Natural killer cell treated with Interleukin-12 subunit alpha and Interleukin-12 subunit beta and Interleukin-15 and Interleukin-18, amount 100 ng/mL, for 72 hours (primary cell): ENCODE measurements at places on chromosomes 16 and 17. TPM values are rescaled to one million over a fixed set of nuclear protein-coding genes. Genes with fewer than 3 reads are reported as not detected.

GRCh38 chr16:27302126-27302525, 11.6 kb upstream of the IL4R start:
- no peak for DNase-seq

DNA sequence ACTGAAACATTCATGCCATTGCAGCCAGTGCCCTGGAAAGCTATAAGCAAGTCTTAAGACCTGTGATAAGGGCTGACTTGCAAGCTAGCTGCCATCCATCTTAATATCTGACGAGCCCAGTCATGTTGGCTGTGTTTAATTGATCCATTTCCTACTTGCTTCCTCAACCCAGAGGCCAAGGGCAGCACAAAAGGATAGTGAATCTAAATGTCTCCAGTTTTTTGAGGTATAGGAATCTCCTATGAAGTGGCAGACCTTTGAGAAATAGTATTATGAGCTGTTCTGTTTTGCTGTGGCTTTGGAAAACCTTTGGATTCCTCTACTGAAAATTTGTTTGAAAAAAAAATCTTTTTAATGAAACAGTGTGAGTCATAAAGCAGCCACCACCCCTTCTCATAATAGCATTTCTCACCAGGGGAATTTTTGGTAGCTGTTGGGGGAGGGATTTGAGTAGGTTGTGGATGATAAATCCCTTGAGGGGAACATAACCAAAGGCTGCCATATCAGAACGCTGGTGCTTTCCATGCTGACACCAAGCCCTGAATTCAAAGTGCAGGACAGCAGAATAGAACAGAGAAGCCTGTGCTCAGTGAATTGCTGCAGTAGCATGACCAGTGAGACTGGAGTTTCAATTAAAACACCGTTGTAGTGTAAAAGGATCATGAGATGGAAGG, 12.9 kb downstream of the ZNRF1 start:
- DNase-seq = peak; percentile 82

DNA sequence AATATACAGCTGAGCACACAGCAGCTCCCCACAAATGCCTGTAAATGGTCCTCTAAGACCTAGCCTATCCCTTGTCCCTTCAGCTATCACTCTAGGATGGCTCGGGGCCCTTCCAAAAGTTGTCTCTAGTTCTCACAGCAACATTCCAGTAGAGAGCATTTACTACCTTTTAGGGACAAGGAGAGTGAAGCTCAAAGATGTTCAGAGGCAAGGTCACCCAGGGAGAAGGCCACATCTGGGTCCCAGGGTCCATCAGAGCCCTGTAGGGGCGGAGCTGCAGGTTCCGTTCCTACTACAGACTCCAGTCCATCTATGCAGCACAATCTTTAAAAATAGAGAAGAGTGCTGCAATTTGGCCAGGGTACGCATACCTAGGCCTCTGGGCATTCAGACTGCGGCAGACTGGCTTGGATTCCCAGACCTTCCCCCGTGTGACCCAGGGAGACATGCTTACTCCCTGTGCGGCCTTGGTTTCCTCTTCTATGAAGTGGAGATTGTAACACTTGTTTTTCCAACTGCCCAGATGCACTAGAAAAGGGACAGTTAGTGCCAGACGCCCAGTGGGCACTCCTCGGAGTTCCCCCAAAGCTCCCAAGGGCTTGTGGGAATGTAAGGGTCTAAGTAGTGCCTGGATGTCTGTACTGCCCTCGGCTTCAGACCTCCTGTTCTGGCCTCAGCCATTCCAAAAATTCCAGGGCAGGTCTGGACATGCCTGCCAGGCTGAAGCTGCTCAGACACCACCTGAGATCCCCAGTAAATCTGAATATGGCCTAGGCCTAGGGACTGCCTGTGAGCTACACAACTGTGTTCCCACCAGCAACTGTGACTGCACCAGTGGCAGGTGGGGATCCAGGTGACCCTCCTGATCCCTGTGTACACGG, 2.5 kb downstream of the SLC12A4 start:
- no peak for DNase-seq

DNA sequence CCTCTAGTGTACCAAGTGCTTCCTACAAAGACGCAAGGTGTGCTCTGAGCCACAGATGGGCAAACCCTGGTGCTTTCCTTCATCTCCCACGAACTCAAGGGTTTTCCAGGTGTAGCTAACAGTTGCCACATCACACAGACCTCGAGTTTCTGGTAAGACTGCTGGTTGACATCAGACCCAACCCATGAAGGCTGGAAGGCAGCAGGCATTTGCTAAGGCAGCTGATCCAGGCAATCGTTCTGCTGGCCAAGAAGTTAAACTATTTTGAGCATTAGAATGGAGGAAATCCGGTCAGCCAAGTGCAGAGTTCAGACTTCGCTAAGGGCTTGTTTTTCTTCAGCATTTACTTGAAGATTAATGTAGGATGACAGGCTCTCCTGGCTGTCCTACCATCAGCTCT, 11.5 kb downstream of the HAS3 start:
- no peak for DNase-seq

DNA sequence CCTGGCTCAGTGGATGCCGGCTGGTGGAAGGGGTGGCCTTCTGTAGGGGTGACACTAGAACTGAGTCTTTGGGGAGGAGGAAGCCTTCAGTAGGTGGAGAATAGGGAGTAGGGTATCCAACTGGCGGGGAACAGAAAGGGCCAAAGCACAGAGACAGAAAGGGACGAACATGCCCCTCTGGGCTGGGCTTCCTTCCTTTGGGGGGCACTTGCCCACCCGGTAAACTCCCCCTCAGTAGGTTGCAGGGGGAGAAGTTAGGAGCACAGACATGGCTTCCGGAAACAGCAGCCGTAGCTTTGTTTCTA, 774 bp downstream of the ENGASE start:
- DNase-seq = no peak

DNA sequence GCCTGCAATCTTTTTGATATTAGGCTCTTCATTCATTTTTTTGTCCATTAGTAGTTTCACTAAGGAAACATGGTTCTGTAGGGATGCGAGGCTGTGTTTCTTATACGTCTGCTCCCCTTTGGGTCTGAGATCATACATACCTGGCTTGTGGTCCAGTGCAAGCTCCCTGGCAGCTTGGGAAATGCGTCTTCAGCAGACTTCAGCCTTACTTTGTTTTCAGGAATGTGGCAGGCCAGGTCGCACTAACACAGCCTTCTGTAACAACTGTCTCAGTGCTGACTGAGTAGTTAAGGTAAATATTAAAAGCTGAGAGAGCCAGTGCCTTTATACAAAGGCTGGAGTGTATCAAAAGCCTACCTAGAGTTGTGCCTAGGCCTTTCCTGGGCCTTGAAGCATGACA, 970.5 kb upstream of the EEF2KMT start:
- DNase-seq = no peak

GRCh38 chr16:2841606-2842339, 11.7 kb downstream of the ZG16B start:
- peak; percentile 90 for DNase-seq

DNA sequence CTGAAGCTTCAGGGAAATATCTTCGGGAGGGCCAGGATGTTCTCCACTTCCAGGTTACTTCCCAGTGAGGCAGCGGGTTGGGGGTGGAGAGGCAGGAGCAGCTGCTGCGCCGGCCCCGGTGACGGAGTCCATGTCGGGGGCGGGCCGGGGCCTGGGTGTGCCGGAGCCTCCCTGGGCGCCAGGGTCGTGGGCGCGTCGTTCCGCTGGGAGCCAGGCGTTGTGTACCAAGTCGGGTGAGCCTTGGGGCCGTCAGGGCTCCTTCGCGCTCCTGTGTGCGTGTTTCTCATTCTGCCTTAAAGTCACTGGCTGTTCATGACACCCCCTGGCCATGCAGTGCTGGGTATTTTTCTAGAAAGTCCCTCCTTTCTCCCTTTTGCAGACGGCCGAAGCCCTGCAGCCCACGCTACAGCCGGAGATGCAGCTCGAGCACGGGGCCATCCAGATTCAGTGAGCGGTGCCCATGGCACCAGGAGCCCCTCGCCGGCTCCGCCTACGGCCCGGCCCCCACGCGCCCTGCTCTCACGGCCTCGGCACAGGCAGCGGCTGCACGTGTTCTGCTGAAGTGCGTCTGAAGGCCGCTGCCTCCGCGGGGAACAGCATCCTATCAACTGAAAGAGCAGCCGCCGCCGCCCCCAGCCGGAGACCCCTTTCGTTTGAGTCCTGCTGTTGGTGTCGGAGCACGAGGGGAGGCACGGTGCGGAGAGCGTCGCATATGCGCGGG, 125.1 kb downstream of the BANP start:
- no peak for DNase-seq

- DNase-seq = peak; percentile 46
Observed at GRCh38 chr16:11163761-11164261, 92.2 kb downstream of the SOCS1 start.

DNA sequence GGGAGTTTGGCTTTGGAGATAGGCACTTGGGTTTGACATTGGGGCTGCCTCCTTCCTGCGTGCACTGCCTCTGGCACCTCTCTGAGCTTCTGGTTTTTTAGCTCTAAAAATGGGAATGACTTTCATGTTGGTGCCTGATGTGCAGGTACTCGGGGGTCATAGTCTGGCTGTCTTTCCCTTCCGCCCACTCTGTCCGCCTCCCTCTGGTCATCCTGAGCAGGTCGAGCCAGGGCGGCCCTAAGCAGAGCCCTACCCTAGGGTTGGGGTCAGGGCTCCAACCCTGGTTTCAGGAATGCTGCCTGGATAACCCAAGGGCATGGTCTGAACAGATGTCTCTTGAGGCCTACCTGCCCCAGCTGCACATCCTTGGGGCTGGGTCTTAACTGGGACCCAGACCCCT, 64.8 kb downstream of the CMIP start:
- no peak for DNase-seq

GRCh38 chr16:67177743-67178699, 5.7 kb downstream of the MATCAP1 start:
- no peak for DNase-seq

GRCh38 chr16:51287121-51287755, 136.2 kb upstream of the SALL1 start:
- DNase-seq = no peak

- no peak for DNase-seq
Observed at GRCh38 chr17:75808905-75809621, 24.5 kb downstream of the UNK start.

DNA sequence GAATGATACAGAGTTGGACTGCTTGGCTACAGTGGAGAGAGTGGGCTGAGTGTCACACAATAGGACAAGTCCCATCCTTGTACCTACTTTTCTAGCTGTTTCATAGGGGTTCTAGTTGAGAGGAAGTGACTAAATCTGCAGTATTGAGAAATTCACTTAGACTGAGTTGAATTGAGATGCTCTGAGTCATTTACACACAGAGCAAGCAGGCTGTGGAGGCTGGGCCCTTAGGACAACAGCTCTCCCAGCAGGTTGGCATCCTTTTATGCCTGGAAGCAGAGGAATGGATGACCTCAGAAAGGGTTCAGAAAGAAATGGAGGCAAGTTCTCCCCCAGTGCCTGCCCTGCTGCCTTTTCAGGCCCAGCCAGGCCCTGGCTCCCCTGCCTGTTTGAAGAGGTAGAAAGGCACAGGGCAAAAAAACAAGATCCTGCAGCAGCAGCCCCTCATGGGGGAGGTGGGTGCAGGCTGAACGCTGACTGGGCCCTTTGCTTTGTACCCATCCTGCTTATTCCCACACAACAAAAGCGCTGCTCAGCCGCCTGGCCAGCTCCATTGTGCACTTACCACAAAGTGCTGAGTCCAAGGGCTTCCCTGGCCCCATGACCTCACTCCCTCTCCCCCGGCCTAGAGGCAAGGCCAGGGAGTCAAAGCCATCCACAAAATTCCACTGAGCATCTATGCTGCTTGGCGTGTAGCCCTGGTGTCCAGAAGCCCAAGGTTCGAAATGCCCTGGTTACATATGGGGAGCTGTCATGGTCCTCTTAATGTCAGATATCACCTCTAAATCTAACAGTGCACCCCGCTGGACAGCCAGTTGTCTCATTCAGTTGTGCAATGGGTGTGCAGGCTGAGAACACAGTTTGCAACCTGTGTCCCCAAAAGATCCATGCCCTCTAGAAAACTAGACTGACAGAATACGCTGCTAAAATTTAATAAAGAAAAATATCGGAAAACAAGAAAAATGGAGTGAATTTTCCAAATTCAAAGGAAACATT, 5.4 kb upstream of the CRYBA1 start:
- no peak for DNase-seq

- no peak for DNase-seq
Observed at GRCh38 chr16:68768771-68769170, 31.7 kb downstream of the CDH1 start.

GRCh38 chr17:55324296-55324978, 59.7 kb downstream of the HLF start:
- no peak for DNase-seq

GRCh38 chr16:66481943-66482390, 54.9 kb downstream of the BEAN1 start:
- no peak for DNase-seq

GRCh38 chr17:75266316-75267152, 4.5 kb downstream of the MIF4GD start:
- DNase-seq = no peak

- DNase-seq = no peak
Observed at GRCh38 chr17:679491-679890, 35.1 kb downstream of the VPS53 start.

DNA sequence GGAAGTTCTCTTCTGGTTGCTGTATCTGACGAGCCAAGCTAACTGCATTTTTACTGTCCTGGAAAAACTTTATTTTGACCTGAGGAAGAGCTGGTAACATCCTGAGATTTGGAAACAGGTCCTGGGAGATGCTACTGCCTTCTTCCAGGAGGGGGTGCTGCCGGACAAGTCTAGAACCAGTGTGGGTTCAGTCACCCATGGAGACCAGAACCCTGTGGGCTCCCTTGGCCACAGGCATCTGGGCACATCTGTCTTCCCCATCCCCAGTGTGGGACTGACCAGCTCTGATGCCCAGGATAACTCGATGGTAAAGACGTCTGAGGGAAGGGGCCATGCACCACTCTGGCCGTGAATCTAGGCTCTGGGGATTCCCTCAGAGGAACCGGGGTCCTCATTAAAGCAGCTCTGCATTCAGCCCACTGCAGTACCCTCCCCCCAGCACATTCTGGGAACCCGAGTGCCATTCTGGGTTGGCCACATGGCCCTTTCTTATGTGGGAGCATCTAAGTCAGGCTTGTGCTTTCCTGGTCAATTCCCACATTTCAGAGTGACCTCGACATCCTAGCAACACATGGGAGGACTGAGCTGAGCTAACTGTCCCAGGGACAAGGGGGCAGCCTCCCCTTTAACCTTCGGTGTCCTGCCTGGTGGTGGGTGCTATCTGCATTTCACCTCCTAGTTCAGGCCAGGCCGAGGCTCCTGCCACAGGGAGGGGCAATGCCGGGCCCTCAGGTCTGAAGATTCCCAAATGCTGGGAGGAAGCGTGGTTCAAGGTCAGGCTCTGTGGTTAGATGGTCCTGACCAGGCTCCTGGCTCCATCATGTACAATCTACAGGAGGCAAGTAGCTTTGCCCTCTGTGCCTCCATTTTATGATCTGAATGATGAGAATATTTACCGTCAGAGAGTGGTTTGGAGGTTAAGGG, 6.4 kb downstream of the C16orf86 start:
- DNase-seq = no peak

GRCh38 chr16:6836766-6837165, 495.9 kb upstream of the RBFOX1 start:
- DNase-seq = no peak

GRCh38 chr17:29659155-29659554, 36.4 kb upstream of the CORO6 start:
- DNase-seq = no peak

- no peak for DNase-seq
Observed at GRCh38 chr17:8831234-8831849, 32.2 kb upstream of the MFSD6L start.

GRCh38 chr17:13750816-13751793, 149.4 kb upstream of the HS3ST3A1 start:
- no peak for DNase-seq

LITAFD gene
- not detected for total RNA-seq

KIF18B gene
- total RNA-seq = 26.5 TPM

TPSAB1 gene
- not detected for total RNA-seq

NPIPB4 gene
- 283 TPM for total RNA-seq

FBXW10 gene
- total RNA-seq = not detected

KRTAP2-3 gene
- total RNA-seq = not detected

MFSD6L gene
- total RNA-seq = 1.5 TPM

IL21R gene
- total RNA-seq = 64.4 TPM
